ENCODE measurements at places on chromosomes 12 and 14. TPM values are rescaled to one million over a fixed set of nuclear protein-coding genes. Genes with fewer than 3 reads are reported as not detected.

- no peak for DNase-seq
Measured at GRCh38 chr12:27261866-27262265, 17.8 kb downstream of the STK38L start.

- no peak for DNase-seq
Measured at GRCh38 chr14:70602254-70602653, 1.8 kb upstream of the MED6 start.

DNA sequence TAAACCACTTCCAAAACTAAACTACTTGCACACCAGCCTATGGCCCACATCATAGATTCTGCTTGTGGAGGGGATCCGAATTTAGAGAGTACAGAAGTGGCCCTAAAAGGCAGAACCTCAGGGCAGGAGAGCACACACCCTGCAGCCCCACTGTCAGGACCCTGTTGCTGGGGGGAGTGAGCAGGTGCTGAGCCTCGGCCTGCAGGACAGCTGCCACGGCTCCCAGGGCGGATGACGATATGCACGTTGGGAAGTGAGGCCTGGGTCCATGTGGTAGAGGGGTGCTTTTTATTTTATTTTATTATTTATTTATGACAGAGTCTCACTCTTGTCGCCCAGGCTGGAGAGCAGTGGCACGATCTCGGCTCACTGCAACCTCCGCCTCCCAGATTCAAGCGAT is 73.5 kb downstream of the TNFAIP2 start:
- DNase-seq = no peak

The TSPAN19 gene
- not detected for total RNA-seq

The GALNT9 gene
- not detected for total RNA-seq

GRCh38 chr14:32473464-32473855 is 144.4 kb downstream of the AKAP6 start:
- DNase-seq = no peak

- no peak for DNase-seq
Measured at GRCh38 chr12:103442822-103443221, 52.9 kb downstream of the C12orf42 start.

GRCh38 chr14:64636208-64636979 is 67.8 kb upstream of the PLEKHG3 start:
- DNase-seq = peak; percentile 61

- DNase-seq = no peak
Measured at GRCh38 chr12:120257041-120257821, 8.3 kb downstream of the PXN start.

Data from naive thymus-derived CD4-positive, alpha-beta T cell (primary cell).